ENCODE measurements at places on chromosomes 7 and 10. TPM values are rescaled to one million over a fixed set of nuclear protein-coding genes. Genes with fewer than 3 reads are reported as not detected.

- ATAC-seq: no peak
These were observed 121.6 kb upstream of the UNC5B start for GRCh38 chr10:71090801-71091200.

- ATAC-seq: no peak
These were observed 2.7 kb downstream of the KRIT1 start for GRCh38 chr7:92242972-92243371.

The PRKG1 gene
- total RNA-seq: 0.42 TPM

DNA sequence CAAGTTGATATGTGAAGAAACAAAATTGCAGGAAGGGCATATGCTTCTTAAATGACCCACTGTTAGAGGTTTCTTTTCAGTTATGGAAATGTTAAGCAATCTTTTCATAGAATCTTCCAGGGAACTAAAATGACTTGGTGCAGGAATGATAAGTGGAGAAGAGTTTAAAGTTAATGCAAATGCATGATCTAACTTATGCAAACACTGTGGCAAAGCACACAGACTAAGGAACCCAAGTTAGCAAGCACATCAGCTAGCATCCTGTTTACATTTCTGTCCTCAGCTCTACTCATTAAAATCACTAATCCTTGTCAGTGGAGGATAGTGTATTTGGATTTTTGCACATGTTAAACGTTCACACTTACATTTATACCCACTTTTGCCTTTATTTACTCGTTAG, 9.3 kb downstream of the CLCN1 start:
- peak; percentile 26 for ATAC-seq

DNA sequence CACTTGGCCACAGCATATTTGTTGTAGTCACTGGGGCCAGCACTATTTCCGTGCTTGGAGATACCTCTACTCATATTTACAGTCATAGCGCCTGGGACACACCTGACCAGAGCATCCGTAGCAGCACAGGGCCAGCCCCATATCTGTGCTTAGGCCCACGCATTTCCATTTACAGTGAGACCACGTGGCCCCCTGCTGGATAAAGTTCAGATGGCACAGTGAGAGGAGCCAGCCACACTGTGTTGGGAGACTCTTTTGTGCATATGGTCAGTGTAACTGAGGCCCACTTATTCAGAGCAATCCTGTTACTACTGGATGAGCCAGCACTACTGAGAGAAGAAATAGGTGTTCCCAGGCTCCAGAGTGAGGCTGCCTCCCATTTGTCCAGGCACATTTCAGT, 455.3 kb downstream of the REEP3 start:
- ATAC-seq: peak; percentile 73

DNA sequence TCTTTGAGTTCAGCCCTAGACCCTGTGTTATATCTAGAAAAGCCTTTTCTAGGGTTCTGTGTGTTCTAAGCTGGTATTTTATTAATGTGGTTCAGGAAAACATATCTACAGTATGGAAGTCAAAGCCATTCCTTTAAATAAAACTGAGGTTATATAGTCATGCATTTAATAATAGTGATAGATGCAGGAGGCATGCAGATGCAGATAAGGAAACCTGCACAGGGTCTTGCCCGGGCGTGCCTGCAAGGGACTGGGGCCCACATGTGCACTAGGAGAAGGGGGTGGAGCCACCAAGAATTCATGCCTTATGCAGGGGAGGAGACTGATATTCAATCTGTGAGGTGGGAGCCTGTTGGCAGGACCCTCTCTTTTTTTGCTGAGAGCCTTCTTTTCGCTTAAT, 171.5 kb downstream of the PRPF18 start:
- no peak for ATAC-seq

GRCh38 chr7:73809467-73809951, 21.3 kb upstream of the CLDN4 start:
- ATAC-seq: no peak

- ATAC-seq: peak; percentile 75
These were observed 4.0 kb upstream of the HECW1 start for GRCh38 chr7:43108255-43109011.

GRCh38 chr10:5555021-5555510, 30.3 kb downstream of the CALML3 start:
- no peak for ATAC-seq

DNA sequence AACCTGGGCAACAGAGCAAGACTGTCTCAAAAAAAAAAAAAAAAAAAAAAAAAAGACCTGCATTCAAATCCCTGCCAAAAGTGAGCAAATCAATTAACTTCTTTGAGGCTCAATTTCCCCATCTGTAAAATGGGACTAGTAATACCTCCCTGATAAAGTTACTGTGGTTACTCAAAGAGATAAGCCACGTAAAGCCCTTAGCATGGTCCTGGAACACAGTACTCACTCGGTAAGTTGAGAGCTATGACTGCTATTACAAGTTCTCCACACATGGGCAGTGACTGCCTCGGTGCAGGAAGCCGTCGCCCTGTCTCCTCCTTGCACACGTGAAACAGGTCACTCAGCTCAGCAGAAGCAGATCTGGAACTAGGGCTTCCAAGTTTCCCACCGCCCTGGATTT, 37.9 kb downstream of the DDIT4 start:
- peak; percentile 83 for ATAC-seq

The STEAP2 gene
- 0.24 TPM for total RNA-seq

DNA sequence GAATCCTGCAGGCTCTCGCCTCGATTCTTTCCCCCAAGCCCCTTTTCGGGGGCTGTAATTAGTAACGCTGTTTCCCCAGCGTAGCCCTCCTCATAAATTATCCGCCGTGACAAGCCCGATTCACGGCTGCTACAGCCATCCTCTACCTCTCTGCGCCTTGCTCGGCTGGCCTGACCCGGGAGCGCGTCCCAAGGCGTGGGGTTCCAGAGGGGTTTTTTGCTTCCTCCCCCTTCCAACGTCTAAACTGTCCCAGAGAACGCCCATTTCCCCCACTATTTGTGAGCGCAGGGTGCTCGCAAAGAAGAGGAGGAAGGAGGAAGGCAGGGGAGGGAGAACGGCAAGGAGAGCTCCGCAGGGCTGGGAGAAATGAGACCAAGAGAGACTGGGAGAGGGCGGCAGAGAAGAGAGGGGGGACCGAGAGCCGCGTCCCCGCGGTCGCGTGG, 880 bp downstream of the HOXA5 start:
- no peak for ATAC-seq

The MMP21 gene
- total RNA-seq: not detected

- peak; percentile 96 for ATAC-seq
These were observed 29.7 kb downstream of the HTRA1 start for GRCh38 chr10:122490786-122491680.

GRCh38 chr7:119514326-119514725, 758.6 kb upstream of the KCND2 start:
- ATAC-seq: no peak

DNA sequence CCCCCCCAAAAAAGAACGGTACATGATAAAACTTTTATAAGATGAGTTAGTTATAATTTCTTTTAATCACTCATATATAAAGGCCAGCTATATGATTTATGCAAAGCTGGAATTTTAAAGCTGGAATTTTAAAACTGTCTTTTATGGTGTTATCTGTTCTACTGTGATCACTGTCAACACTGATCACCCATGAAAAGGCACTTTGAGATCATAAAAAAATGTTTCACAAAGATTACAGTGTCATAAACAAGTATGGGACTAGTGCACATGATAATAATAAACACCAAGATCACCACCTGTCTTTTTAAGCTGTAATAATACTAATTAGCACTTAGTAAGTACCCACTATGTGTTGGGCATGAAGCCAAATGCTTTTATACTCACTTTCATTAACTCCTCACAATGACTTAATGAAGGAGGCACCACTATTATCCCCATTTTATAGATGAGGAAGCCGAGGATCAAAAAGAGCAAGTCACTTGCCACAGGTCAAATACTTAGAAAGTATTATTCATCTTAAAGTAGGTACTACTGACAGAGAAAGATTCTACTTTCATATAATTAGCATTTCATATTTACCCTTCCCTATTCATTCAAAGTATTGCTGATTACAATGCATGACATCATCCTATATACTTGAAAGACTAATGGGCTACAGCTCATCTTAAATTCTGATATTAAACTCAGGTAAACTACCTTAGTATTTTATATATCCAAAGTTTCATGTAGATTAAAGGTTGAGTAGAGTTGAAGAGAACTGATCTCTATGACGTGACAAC, 8.3 kb upstream of the RHOBTB1 start:
- ATAC-seq: no peak

DNA sequence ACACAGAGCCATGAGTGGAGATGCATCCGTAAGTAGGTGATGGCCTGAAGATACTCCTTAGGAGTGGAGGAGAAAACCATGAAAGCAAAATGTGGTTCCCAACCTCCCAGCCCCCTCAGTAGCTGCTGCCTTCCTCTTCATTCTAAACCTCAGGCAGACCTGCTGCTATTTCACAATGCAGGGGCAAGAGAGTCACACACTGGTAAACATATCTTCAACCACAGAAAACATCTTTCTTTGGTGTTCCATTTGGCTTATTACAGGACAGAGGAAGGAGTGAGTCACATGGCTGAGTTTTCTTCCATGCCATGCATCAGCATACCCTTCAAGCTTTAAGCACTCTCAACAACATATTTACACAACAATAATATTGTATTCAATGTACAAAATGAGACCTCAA, 342.1 kb downstream of the BMPER start:
- no peak for ATAC-seq

The ARMC3 gene
- total RNA-seq: not detected

DNA sequence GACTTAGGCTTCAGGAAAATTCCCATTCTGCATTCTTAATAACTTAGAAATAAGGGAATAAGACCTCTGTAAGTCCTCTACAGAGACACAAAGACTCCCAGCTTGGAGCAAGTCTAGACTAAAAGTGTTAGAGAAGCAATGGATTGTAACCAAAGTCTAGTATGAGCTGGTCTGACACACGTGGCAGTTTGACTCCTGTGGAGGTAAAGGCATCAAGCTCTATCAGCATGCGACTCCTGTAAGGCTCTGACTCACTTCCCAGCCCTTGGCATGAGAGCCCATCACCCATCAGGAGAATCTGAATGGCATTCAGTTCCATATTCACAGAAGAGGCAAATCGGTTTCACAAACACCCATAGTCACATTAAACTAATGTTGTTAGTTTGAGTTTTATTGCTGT, 4.4 kb upstream of the VSTM4 start:
- ATAC-seq: no peak

GRCh38 chr10:97039538-97040247, 146.1 kb downstream of the SLIT1 start:
- ATAC-seq: no peak

The CNTNAP2 gene
- total RNA-seq: not detected

DNA sequence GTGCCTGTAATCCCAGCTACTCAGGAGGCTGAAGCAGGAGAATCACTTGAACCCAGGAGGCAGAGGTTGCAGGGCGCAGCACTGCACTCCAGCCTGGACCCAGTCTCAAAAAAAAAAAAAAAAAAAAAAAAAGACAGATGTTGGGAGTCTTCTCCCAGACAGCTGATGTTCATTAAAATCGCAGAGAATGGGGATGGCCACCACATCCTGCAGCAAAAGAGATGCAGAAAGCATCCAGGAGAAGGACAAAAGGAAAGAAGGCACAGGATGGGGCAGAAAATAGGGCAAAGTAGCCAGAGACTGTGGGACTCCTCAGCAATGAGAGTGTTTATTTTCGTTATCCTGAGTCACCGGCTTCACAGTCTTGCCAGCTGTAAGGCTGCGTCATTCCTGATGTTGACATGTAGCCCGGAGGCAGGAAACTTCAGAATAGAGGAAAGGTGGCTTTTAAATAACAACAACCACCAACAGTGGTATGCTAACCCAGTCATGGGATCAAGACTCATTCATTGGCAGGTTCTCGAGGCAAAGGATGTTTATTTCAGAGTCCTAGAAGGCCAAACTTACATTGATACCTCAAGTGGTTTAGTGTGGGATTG, 149.5 kb upstream of the SVIL start:
- no peak for ATAC-seq

- no peak for ATAC-seq
These were observed 666.7 kb upstream of the C7orf33 start for GRCh38 chr7:147923841-147924240.

- peak; percentile 83 for ATAC-seq
These were observed 67.5 kb downstream of the ATXN7L1 start for GRCh38 chr7:105808703-105809590.

The CDC14C gene
- total RNA-seq: not detected

- ATAC-seq: peak; percentile 38
These were observed 426 bp downstream of the SYPL1 start for GRCh38 chr7:106111655-106112117.

DNA sequence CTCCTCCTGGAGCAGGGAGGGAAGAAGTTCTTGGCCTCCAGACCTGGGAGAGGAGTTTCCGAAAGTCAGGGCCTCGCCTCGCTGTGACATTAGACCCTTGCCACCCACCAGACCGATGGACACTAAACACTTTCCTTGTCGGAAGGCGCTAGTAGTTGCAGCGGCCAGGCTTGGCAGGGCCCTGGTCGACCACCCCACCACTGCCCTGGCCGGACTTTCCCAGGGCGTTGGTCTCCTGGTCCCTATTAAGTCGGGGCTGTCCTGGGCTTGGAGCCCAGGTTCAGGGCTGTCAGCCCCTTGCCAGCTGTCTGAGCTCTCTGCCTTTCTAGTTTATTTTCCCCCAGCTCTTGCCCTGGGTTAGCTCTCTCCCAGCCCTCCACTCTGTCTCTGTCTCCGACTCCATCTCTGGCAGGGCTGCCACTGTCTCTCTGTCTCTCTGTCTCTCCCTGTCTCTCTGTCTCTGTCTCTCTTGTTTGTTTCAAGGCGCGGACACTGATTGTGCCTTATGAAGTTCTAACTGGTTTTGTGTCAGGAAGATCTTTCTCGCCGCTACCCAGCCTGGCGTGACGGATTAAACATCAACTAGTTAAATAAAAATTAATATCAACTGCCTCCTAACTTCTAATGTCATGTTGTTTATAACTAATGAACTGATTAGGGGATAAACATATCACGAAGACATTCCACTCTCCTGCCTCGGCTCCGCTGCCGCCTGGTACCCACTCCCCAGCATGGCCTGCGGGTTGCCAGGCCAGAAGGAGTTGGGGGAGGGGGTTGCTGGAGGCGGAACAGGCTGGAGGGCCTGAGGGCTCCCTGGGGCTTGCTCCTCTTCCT, 13.8 kb upstream of the PAX2 start:
- ATAC-seq: no peak

- ATAC-seq: no peak
These were observed 75.0 kb downstream of the VPS50 start for GRCh38 chr7:93307131-93307660.

DNA sequence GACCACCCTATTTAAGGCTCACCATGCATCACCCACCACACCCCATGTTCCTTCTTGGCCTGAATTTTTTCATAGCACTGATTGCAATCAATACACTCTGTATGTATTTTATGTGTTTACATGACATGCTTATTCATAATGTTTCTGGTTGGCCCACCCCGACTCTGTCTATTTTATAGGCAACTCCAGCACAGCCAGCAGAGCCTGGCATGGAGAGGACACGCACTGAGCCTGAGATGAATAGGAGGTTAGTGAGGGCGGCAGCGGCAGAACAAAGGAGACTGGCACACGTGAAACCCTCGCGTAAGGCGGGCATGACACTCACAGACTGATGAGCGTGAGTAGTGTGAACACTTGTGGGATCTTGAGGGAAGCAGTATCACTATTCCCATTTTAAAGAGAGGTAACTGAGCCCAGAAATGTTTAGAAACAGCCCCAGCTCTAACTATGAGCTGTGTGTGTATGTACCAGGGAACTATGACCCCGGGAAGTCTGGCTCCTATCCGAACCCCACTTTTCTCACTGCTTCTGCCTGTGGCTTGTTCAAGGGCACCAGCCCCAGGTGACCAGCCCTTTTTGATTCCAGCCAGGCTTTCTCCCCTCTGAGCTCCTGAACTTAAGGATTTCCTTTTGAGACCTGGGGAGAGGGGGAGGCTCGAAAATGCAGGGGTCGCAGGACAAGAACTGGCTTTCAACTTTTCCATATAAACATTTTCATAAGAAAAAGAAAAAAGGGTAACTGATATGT, 113.3 kb downstream of the ARHGAP22 start:
- no peak for ATAC-seq

GRCh38 chr10:75528392-75528791, 97.0 kb downstream of the LRMDA start:
- ATAC-seq: no peak
